ENCODE measurements at places on chromosomes 2 and 18. TPM values are rescaled to one million over a fixed set of nuclear protein-coding genes. Genes with fewer than 3 reads are reported as not detected.
A peak's percentile ranks its signal among the peaks of the same experiment; 100 is the strongest.

CRYGC gene
- not detected for total RNA-seq

LAMA1 gene
- 1.8 TPM for total RNA-seq

DNA sequence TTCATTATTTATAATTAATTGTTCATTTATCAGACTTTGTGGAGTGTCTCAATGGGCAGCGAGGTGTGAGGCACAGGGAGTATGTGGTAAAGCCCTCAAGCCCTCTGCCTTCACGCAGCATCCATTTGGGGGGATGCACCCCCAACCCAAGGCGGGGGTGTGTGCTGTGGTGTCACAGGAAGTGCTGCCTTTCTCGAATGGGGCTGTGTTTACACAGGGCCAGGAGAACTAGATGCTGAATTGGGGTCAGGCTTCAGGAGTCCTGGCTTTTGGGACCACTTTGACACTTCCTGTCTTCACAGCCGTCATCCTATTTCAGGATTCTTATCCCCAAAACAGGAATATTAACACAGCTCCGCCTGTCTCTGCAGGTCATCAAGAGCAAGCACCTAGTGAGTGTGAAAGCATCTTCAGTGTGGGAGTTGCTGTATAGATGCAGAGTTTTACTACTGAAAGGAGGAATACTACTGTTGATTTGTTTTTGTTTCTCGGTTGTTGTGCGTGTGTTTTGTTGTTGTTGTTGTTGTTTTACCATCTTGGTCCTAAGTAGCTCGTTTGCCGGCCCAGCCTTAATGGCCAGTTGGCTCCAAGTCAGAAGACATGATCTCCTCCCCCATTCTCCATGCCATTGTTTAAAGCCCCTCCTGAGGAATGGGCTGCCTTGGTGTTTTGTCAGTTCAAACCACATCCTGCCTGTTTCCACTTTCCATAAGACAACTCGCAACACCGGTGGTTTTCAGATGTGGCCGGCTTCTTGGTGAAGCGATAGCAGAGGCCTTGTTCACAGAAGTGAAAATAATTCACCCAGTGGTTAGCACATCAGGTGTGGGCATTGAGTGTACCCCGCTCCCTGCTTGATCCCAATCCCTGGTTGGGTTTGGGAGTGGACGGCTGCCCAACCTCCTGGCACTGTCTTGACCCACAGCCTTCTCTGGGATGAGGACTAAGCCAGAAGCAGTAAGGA, 221.3 kb downstream of the BCL2 start:
- DNase-seq, result no peak

GCC2 gene
- 9.0 TPM for total RNA-seq

- peak; percentile 50 for DNase-seq
Observed at GRCh38 chr2:170409164-170409535, 231.2 kb downstream of the MYO3B start.

Data from bronchial epithelial cell (primary cell).